ENCODE measurements at places on chromosomes 4 and X. TPM values are rescaled to one million over a fixed set of nuclear protein-coding genes. Genes with fewer than 3 reads are reported as not detected.

The NUDT9 gene
- total RNA-seq, result 12.5 TPM

The SOWAHB gene
- total RNA-seq, result 5.6 TPM

The GRIA2 gene
- total RNA-seq, result 3.8 TPM

The FHDC1 gene
- total RNA-seq, result 25.6 TPM

The ALPK1 gene
- total RNA-seq, result 15.9 TPM

The IL9R gene
- total RNA-seq, result not detected

The ZNF275 gene
- total RNA-seq, result 4.7 TPM

The IL13RA2 gene
- 0.29 TPM for total RNA-seq

The GLRB gene
- 2.0 TPM for total RNA-seq

The TBC1D9 gene
- total RNA-seq, result 5.7 TPM

The CACNA1F gene
- 0.15 TPM for total RNA-seq

The TSPAN5 gene
- 41.5 TPM for total RNA-seq

The RAB41 gene
- not detected for total RNA-seq

The GABRG1 gene
- total RNA-seq, result not detected

The TMSB15A gene
- not detected for total RNA-seq

The NAP1L2 gene
- total RNA-seq, result 4.6 TPM

The ENAM gene
- total RNA-seq, result not detected

The SPATA4 gene
- total RNA-seq, result not detected

The PHEX gene
- total RNA-seq, result 0.08 TPM

The RBPJ gene
- total RNA-seq, result 41.1 TPM

The PLAC1 gene
- total RNA-seq, result 0.53 TPM

The DMRTC1B gene
- total RNA-seq, result not detected

The SPANXD gene
- not detected for total RNA-seq

The SSX2 gene
- not detected for total RNA-seq

The ANAPC10 gene
- total RNA-seq, result 21.8 TPM

The KLHL13 gene
- total RNA-seq, result 0.52 TPM

The MND1 gene
- not detected for total RNA-seq

The ZNF330 gene
- 23.0 TPM for total RNA-seq

The BEX5 gene
- total RNA-seq, result 6.4 TPM

The FHIP1A gene
- 108 TPM for total RNA-seq

The NLGN4X gene
- total RNA-seq, result 0.98 TPM

The INTS12 gene
- 21.8 TPM for total RNA-seq

The FAAH2 gene
- total RNA-seq, result 63.0 TPM

The CTAG2 gene
- not detected for total RNA-seq

The TENM3 gene
- 3.5 TPM for total RNA-seq

The RAB39B gene
- total RNA-seq, result 0.08 TPM

The HMX1 gene
- total RNA-seq, result 0.84 TPM

The OCIAD1 gene
- total RNA-seq, result 103 TPM

The SATL1 gene
- total RNA-seq, result not detected

The SSX4B gene
- total RNA-seq, result not detected

The GNPDA2 gene
- 9.4 TPM for total RNA-seq

The RTL5 gene
- 1.6 TPM for total RNA-seq

The NHS gene
- total RNA-seq, result 2.4 TPM

The ARR3 gene
- not detected for total RNA-seq

The CYP2U1 gene
- 5.8 TPM for total RNA-seq

The LAS1L gene
- total RNA-seq, result 27.2 TPM

The VCX3B gene
- total RNA-seq, result not detected

The TGIF2LX gene
- total RNA-seq, result not detected

The MORF4L2 gene
- 150 TPM for total RNA-seq

The KLF8 gene
- 48.1 TPM for total RNA-seq

The HSFX1 gene
- total RNA-seq, result not detected

The PFKFB1 gene
- total RNA-seq, result not detected

The UGT8 gene
- total RNA-seq, result 1.0 TPM

The F8A2 gene
- total RNA-seq, result 10.3 TPM

The P2RY8 gene
- total RNA-seq, result 0.61 TPM

The FAM200B gene
- total RNA-seq, result 35.9 TPM

The LRAT gene
- total RNA-seq, result 0.16 TPM

The RAB33A gene
- total RNA-seq, result 0.65 TPM

The DMD gene
- total RNA-seq, result 23.0 TPM

The PDZD4 gene
- 4.3 TPM for total RNA-seq
